ENCODE measurements at places on chromosomes 7 and 10.

GRCh38 chr7:100574362-100575205 is 884 bp upstream of the SAP25 start:
- no peak for DNase-seq

DNA sequence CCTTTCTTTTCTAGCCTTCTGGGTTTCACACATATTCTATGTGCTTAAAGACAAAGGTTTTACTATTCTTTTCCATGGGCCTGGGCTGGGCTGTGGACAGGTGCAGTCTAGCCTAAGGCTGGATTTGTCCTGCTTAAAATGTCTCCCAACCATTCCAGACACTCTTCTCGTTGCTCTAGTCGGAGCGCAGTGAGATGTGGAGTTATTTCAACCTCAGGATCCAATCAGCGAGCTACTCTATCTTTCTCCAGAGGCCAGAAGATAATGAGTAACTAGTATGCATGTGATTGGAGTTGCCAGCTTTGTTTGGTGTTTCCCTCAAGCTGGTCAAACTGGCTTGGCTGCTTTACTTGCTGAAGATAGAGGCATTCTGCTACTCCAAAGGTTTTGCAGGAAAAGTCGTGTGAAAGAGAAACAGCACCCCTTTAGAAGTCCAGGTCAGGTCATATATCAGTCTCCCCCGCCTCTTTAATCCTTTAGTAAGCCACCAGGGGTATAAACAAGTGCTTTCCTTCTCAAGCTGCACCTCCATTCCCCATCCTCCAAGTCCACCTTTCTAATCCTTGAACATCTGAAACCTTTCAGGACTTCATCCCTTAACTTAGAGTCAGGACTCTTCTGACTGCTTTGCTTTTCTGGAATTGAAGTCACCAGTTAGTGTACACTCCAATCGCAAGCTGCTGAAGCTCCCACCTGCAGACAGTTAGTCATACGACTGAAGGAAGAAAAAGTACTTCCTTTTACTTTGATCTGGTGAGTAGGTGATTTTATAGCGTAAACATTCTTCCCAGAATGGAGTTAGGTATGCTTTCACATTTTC is 78.8 kb downstream of the DNMBP start:
- no peak for DNase-seq

GRCh38 chr10:75235375-75236177 is at the start of gene COMTD1:
Gene COMTD1 (minus strand): TSS chr10:75235957. CDS start chr10:75235928, 29 bp downstream.
- DNase-seq: peak; percentile 40

DNA sequence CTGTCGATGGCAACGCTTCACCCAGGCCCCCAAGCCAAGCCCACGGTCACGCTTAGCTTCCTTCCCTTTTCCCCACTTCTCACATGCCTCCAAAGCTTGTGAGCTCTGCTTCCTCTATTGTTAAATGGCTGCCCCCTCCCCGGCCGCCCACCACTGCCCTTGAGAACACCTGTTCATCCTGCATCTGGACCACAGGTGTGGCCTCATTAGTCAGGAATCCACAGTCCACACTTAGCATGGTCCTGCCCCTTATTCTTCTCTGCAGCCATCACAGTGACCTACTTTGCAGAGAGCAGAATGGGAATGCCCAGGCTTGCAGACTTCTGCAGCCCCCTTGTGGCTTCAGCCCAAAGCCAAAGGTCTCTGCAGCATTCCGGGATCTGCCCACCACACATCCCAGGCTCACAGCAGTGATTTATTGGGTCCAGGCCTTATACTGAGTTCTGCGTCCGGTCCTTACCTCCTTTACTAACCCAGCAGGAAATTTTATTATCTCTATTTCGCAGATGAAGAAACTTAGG is 66.9 kb downstream of the PTPRE start:
- no peak for DNase-seq

DNA sequence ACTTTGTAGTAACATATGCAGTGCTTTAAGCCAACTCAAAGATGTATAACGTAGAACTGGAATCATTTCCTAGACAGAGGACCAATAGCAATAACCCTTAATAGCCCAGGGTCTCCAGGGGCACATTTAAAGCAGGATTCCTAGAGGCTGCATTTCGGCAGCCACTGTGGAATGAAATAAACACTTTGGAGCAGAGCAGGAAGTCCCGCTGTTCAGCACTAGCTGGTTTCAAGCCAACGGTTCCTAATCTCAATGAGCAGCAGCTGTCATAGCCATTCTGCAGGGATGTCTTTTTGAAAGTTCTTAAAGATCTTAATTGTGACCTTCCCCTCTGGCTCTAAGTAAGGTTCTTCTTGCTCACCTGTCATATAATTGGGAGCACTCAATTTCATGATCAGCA is 18.4 kb upstream of the MACROH2A2 start:
- DNase-seq: no peak

GRCh38 chr10:14084875-14085274 is 245.8 kb downstream of the FRMD4A start:
- DNase-seq: no peak

DNA sequence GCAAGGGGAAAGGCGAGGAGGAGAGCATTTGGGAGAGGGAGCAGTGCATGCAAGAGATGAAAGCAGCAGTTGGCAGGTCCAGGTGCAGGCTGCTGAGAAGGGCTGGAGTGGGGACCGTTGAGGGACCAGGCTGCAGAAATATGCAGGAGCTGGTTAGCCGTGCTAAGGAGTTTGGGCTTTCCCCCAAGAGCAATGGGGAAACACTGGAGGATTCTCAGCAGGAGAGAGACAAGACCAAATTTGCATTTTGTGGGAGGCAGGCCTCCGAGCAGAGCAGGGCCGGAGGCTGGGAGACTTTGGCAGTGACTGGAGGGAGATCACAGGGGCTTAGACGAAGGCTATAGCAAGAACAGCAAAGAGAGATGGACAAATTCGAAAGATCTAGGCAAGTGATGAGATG is 11.8 kb downstream of the BTBD16 start:
- DNase-seq: no peak

DNA sequence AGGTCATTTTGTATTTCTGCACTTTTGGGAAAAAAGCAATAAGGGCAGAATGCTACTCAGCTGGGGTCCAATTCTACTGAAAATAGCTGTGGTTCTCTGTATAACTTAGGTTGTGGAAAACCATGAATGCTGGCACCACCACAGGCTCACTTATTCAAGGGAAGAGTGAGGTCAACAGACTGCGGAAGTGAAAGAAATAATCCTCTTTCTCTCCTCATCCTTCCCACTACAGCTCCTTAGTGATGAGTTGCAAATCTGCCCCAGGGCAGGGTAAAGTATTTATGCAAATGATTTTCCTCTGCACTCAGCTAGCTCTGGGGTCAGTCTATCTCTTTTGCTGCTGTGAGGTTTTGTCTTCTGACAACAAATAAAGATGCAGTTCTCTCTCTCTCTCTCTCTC is 74.1 kb upstream of the PTPRZ1 start:
- no peak for DNase-seq

DNA sequence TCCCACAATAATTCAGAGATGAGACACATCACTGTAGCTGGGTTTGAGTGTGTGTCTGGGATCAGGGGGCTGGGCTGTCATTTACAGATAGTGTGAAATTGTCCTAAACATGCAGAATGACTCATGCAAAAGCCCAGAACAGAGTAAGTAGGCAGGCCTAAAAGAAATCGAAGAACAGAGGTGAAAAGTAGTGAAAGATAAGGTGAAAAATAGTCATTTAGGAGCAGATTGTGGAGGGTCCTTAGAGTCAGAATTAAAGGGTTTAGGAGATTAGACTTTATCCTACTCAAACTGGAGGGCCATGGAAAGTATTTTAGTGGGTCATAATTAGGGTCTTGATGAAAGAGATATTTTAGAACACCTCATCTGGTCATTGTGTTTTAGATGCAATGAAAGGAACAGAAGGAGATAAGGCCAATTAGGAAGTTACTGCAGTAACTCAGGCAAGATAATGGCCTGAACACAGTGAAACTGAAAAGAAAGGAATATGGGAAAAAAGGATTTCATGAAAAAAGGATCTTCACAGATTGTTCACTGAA is 58.3 kb upstream of the NEBL start:
- no peak for DNase-seq

DNA sequence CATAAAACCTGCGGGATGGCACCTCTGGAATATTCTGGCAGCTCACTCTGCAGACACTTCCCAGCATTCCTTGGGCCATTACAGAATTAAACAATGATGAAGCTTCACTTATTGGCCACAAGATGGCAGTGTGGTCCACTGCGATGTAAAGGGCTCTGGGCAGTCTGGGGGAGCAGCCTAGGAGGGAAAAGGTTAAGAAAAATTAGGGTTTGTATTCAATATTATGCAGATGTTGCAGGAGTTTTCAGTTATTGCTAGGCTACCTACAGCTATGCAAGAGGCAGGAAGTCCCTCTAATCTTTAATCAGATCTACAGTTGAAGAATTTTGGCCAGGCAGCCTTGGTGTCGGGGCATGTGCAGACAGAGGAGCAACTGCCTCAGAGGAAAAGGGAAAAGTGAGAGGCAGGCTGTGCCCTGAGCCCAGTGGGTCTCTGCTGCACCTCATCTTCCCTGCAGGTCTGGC is 233.2 kb upstream of the PRSS1 start:
- peak; percentile 59 for DNase-seq

- DNase-seq: no peak
These were observed 8.7 kb upstream of the BAZ1B start for GRCh38 chr7:73530800-73531199.

GRCh38 chr7:78702770-78703169 is 750.7 kb downstream of the MAGI2 start:
- peak; percentile 74 for DNase-seq

- DNase-seq: no peak
These were observed 96.0 kb downstream of the HIPK2 start for GRCh38 chr7:139681812-139682135.

GRCh38 chr10:71213761-71214440 is 1.5 kb downstream of the UNC5B start:
- DNase-seq: no peak

DNA sequence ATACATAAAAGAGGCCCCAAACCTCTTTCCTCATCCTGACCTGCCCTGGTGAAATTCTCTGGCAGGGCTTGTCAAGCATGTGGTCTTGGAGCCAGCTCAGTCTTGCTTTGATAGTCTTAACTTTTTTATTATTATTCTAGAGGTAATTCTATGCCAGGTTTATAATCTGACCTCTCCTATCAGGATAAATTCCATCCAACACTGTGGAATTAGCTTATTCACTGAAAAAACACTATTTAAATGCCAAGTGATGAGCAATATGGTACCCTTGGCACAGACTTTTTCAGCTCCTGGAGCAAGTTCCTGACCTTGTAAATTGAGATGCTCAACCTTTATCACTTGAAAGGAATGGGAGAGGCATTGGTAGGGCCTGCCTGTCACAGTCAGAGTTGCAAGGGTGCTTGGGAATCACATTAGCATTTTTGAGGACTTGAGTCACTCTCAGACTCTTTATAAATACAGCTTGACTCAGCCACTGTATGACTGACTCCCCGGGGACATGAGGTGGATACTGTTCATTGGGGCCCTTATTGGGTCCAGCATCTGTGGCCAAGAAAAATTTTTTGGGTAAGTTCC is at the start of gene CPA4:
Gene CPA4, plus strand, starts transcription at position 480 of the 576 bp plus-strand sequence. Its CDS starts 20 bp downstream, at position 500.
- DNase-seq: peak; percentile 92

GRCh38 chr7:36128448-36129047 is 24.5 kb upstream of the EEPD1 start:
- peak; percentile 66 for DNase-seq

DNA sequence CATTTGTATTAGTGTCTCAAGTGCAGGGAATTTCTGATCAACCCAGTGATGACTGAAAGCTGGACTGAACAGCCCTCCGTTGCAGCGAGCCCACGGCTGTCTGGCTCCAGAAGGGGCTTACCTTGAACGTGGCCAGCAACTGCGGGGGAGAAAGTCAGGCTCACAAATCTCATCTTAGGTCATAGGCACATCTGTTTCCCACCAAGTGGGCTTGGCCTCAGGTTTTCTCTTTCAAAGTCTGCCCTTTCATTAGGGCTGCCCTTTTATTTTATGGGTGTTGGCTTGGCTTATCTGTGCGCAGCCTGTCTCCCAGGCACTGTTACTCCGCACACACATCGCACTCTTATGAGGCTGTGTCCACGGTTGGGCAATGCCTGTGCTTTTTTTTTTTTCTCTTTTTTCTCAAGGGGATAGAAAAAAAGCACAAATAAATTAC is 178.0 kb downstream of the JCAD start:
- no peak for DNase-seq

DNA sequence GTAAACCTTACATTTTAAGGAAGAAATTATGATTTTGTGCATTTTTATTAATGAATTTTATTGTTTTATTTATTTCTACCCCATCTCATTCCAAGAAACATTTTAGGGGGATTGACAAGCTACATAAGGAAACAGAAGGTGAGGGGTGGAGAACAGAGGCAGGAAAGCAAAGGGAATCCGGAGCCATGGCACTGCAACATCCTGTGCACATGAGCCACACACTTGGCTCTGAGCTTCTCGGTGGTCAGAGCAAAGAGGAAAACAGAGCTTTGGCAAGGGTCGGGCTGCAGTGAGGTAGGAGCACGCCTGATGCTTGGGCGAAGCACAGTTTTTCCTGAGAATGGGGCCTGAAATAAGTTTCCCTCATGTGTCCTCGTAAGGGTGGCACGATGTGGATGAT is 68.9 kb downstream of the COL13A1 start:
- DNase-seq: no peak

- DNase-seq: no peak
These were observed 198.0 kb downstream of the CAMK1D start for GRCh38 chr10:12547301-12547771.

GRCh38 chr10:26216585-26217395 is at the start of gene GAD2:
Gene GAD2 (plus strand): TSS chr10:26216774. CDS start chr10:26216810, 36 bp downstream.
- DNase-seq: no peak

DNA sequence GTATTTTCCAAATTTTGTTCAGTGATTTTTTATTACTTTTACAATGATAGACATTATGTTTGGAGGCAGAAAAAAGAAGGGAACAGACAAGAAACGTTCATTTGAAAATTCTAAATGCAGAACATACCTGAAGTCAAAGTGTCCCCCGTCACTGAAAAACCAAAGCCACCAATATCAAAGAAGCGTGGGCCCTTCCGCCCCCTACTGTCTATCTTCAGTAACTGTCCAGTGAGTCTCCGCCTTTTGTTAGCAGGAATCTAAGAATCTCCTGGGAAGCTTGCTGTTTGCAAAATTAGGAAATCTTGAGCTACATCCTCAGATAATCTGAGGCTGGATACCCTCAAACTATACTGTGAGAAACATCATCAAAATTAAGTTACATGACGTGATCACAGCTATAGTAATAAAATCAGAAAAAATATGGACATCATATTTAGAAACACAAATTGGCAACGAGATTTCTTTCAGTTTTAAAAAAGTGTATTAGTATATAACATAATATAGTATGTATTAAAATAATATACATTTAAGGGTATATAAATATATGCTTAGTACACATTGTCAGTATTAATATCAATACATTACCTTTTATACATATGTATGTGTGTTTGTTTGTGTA is 169.3 kb upstream of the AKR1E2 start:
- DNase-seq: peak; percentile 11

- no peak for DNase-seq
These were observed 159.2 kb downstream of the KCNMA1 start for GRCh38 chr10:77478247-77478961.

GRCh38 chr7:100384628-100385294 is 11.5 kb downstream of the PILRA start:
- no peak for DNase-seq

DNA sequence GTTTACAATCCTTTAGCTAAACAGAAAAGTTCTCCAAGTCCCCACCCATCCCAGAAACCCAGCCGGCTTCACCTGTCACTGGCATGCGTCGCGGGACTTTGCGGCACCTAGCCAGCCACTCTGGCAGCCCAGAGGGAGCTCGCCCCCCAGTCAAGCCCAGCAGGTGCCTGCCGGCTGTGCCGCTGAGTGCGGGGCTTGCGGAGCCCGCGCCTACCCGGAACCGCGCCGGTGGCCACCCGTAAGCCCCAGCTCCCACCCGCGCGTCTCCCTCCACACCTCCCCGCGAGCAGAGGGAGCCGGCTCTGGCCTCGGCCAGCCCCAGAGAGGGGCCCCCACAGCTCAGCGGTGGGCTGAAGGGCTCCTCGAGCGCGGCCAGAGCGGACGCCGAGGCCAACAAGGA is 446.1 kb downstream of the GRM8 start:
- DNase-seq: no peak
